ENCODE measurements at places on chromosomes 1 and 21. TPM values are rescaled to one million over a fixed set of nuclear protein-coding genes. Genes with fewer than 3 reads are reported as not detected.

GRCh38 chr1:100449477-100449876 is 88.5 kb upstream of the GPR88 start:
- H3K27ac ChIP-seq = no peak overlapping the region
- peaks cover under 1% of the 10 kb centered on the region for H3K4me1 ChIP-seq
- H3K4me3 ChIP-seq = no peak overlapping the region
- H3K36me3 ChIP-seq = no peaks in the 10 kb centered on the region

GRCh38 chr1:26302733-26303405 is 3.6 kb downstream of the UBXN11 start:
- H3K27me3 ChIP-seq = no peaks in the 10 kb centered on the region
- no peaks in the 10 kb centered on the region for H3K36me3 ChIP-seq
- DNase-seq = no peak
- H3K27ac ChIP-seq = peak overlapping the region; percentile 45

DNA sequence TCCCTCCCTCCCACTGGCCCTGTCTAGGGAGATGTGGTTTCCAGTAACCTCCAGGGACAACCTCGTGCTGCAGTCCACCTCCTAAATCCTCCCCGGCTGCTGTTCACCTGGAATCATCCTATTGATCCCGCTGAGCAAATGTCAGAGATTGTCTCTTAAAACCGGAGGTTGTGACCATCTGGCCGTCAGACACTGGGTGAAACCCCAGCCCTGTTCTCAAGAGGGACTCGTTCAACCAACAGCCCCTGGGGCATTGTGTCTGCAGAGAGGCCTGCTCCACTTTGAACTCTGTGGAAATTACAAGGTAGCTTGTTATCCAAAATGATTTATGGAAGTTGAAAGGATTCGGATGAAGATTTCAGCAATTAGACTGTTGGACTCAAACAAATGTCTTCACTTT is 498.0 kb downstream of the MATN1 start:
- H3K4me3 ChIP-seq = no peak overlapping the region
- peaks cover 88% of the 10 kb centered on the region for H3K27me3 ChIP-seq
- no peak overlapping the region for H3K27ac ChIP-seq
- no peak for DNase-seq

GRCh38 chr1:182601416-182601786 is 2.8 kb downstream of the RGS16 start:
- peaks cover 63% of the 10 kb centered on the region for H3K4me1 ChIP-seq
- peak overlapping the region; percentile 69 for H3K27ac ChIP-seq
- H3K36me3 ChIP-seq = no peaks in the 10 kb centered on the region
- peak overlapping the region; percentile 73 for H3K4me3 ChIP-seq

DNA sequence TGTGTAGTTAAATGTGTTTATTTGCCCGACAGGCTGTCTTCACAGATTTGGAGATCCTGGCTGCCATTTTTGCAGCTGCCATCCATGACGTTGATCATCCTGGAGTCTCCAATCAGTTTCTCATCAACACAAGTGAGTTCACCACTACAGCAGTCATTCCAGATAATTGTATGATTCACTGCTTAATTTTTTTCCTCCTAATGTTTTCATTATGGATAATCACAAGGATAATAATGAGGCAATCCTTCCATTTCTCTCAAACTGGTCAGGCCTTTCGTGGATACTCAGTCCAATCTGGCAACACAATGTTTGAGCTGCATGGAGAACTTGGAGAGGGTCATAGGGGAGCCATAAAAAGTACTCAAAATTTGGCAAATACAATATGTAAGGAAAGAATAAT is 168.3 kb upstream of the SGIP1 start:
- no peak overlapping the region for H3K27ac ChIP-seq
- peaks cover 89% of the 10 kb centered on the region for H3K36me3 ChIP-seq
- H3K27me3 ChIP-seq = no peaks in the 10 kb centered on the region
- no peak for DNase-seq

- H3K27me3 ChIP-seq = no peaks in the 10 kb centered on the region
- H3K36me3 ChIP-seq = peaks cover 83% of the 10 kb centered on the region
- H3K4me3 ChIP-seq = no peak overlapping the region
- DNase-seq = no peak
- peaks cover 8% of the 10 kb centered on the region for H3K4me1 ChIP-seq
Measured at GRCh38 chr1:11817192-11817591, 11.2 kb downstream of the CLCN6 start.

DNA sequence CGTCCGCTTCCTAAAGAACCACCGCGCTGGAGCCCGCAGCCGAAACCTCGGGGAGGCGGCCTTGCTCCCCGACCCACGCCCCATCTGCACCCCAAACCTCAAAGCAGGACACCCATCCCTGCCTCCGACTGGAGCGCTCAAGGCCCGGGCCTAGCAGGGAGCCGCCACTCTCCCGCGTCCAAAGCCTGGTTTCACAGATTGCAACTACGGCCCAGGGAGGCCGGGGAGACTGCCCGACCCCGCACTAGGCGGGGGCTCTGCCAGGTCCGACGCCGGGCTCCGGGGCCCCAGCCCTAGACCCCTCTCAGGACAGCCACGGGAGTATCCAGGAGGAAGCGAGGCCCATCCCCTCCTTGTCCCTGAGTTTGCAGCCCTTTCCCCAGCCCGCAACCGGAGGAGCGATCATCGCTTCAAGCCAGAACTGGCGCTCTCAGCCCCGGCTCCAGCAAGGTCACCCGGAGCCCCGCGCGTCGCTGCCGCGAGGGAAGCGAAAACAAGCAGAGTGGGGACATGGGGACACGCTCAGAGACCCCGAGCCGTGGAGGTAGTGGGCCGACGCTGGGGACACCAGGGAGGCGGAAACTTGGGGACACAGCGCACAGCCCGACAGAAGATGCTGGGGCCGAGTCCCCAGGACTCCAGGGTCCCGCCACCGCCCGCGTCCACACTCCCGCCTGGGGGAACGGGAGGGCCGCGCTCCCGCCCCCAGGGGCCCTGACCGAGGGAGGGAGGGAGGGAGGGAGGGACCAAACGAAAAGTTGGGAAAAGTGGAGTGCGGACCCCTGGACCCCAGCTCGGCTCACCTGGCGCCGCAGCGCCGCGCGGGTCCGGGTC is 433 bp downstream of the TMEM200B start:
- no peaks in the 10 kb centered on the region for H3K36me3 ChIP-seq
- H3K27ac ChIP-seq = peak overlapping the region; percentile 96
- H3K4me1 ChIP-seq = peaks cover 43% of the 10 kb centered on the region
- peaks cover 41% of the 10 kb centered on the region for H3K27me3 ChIP-seq
- peak; percentile 19 for DNase-seq

- peaks cover 56% of the 10 kb centered on the region for H3K4me1 ChIP-seq
Measured at GRCh38 chr1:81800695-81801650, at the start of gene ADGRL2. Gene ADGRL2 (plus strand): TSS chr1:81800934. CDS start chr1:81836985, 36,051 bp downstream.

The SPATA6 gene
- total RNA-seq = 9.3 TPM

The C1orf226 gene
- 8.7 TPM for total RNA-seq

The S100A7 gene
- not detected for total RNA-seq

The ITLN2 gene
- 0.19 TPM for total RNA-seq

The SLC2A5 gene
- total RNA-seq = 4.2 TPM

The SYTL1 gene
- total RNA-seq = 1.1 TPM

The CFAP107 gene
- not detected for total RNA-seq

Data from left ventricle myocardium inferior (tissue), 1 donor.